ENCODE measurements at places on chromosomes 5 and 9. TPM values are rescaled to one million over a fixed set of nuclear protein-coding genes. Genes with fewer than 3 reads are reported as not detected.

DNA sequence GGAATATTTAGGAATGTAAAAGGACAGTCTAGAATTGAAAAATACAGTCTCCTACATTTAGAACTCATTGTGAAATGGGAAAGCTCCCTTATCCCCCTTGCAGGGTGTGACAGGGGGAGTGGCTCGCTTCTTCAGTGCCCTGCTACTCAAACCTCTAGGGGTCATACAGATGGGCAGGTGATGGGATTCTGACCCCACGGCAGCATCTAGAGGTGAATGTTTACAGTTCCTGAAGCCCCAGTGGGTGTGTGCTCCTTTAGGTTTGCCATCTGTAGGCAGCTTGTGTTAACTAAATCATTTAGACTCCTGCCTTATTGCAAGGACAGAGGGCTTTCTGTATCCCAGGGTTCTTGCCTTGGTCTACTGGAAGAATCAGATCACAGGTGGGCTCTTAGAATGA is 271.0 kb upstream of the MPDZ start:
- DNase-seq = no peak

- peak; percentile 24 for DNase-seq
Observed at GRCh38 chr9:2621722-2622460, at the start of gene VLDLR. TSS of gene VLDLR (plus strand) at chr9:2621787. CDS start at chr9:2622190, 403 bp downstream.

- DNase-seq = no peak
Observed at GRCh38 chr9:73890685-73891277, 606.4 kb upstream of the RORB start.

The TAF9 gene
- 94.2 TPM for polyA plus RNA-seq

DNA sequence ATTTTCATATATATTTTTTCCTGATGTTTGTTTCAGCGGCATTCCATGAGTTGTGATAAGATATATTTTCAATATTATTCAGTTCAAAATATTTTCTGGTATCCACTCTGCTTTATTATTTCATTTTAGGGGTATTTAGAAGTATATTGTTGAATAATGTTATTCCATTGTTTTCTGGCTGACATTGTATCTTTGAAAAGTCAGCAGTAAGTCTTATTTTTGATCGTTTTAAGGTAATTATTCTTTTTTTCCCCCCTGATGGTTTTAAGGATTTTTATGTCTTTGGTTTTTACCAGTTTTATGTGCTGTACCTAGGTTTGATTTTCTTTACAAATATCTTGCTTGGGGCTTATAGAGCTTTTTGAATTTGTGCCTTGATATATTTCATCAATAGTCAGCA is 6.6 kb upstream of the GLRA1 start:
- DNase-seq = no peak

- no peak for DNase-seq
Observed at GRCh38 chr5:13186177-13186576, 758.3 kb downstream of the DNAH5 start.

- DNase-seq = no peak
Observed at GRCh38 chr5:66989286-66989685, 207.3 kb downstream of the CD180 start.

- DNase-seq = no peak
Observed at GRCh38 chr5:11038772-11039171, 277.7 kb upstream of the DAP start.

Data from endothelial cell of umbilical vein (primary cell).